ENCODE measurements at places on chromosomes 1 and 21. TPM values are rescaled to one million over a fixed set of nuclear protein-coding genes. Genes with fewer than 3 reads are reported as not detected.

The CAPN8 gene
- polyA plus RNA-seq = 0.84 TPM

The C1orf141 gene
- not detected for polyA plus RNA-seq

The TMED5 gene
- polyA plus RNA-seq = 45.3 TPM

The B3GALT2 gene
- 2.2 TPM for polyA plus RNA-seq

The SELENBP1 gene
- 161 TPM for polyA plus RNA-seq

The LPAR3 gene
- not detected for polyA plus RNA-seq

The CATSPERE gene
- polyA plus RNA-seq = 0.73 TPM
